ENCODE measurements at places on chromosomes 6 and 20.
A peak's percentile ranks its signal among the peaks of the same experiment; 100 is the strongest.

GRCh38 chr6:43435682-43436437 is 8.5 kb downstream of the ABCC10 start:
- no peak for DNase-seq

- no peak for DNase-seq
Measured at GRCh38 chr6:169701311-169701953, 397 bp downstream of the WDR27 start.

DNA sequence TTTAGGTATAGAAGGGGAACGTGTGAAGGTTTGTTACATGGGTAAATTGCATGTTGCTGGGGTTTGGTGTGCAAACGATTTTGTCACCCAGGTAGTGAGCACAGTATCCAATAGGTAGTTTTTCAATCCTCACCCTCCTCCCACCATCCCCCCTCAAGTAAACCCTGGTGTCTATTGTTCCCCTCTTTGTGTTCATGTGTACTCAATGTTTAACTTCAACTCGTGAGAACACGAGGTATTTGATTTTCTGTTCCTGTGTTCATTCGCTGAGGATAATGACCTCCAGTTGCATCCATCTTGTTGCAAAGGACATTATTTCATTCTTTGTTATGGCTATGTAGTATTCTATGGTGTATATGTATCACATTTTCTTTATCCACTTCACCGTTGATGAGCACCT is 11.6 kb upstream of the VNN1 start:
- no peak for DNase-seq

- DNase-seq, result no peak
Measured at GRCh38 chr6:35312076-35312800, 14.6 kb downstream of the DEF6 start.

DNA sequence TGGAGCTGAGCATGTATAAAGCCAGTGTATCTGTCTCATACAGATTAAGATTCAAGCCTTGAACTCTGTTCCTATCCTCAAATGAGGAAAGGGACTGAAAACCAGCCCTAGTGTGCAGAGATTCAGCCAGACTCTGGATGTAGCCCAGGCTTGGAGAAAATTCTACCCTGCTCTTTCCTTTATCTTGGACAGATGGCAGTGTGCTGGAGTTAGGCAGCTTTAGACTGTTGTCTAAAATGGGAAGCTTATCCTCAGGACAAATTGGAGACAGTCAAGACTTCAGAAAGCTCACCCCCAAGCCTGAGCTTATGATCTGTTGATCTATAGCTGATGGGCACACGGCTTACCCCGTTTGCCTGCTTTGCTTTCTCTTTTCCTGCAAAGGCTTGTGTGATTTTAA is 1057.6 kb downstream of the KIF16B start:
- DNase-seq, result no peak

- no peak for DNase-seq
Measured at GRCh38 chr6:18820725-18821124, 433.6 kb downstream of the RNF144B start.

- no peak for DNase-seq
Measured at GRCh38 chr6:114075300-114075699, 104.4 kb upstream of the HDAC2 start.

DNA sequence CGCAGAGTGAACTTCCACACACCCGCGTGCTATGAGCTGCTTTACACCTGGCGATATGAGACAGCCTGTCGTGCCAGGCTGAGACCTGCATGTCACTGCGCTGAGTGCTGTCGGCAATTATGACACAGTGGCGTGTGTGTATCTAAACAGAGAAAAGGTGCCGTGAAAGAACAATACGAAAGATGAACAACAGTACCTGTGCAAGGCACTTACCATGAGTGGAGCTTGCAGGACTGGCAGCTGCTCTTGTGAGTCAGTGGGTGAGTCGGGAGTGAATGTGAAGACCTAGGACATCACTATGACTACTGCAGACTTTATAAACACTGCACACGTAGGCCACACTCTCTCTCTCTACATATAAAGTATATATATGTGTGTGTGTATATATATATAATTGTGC is 68.5 kb upstream of the DUSP22 start:
- DNase-seq, result no peak

DNA sequence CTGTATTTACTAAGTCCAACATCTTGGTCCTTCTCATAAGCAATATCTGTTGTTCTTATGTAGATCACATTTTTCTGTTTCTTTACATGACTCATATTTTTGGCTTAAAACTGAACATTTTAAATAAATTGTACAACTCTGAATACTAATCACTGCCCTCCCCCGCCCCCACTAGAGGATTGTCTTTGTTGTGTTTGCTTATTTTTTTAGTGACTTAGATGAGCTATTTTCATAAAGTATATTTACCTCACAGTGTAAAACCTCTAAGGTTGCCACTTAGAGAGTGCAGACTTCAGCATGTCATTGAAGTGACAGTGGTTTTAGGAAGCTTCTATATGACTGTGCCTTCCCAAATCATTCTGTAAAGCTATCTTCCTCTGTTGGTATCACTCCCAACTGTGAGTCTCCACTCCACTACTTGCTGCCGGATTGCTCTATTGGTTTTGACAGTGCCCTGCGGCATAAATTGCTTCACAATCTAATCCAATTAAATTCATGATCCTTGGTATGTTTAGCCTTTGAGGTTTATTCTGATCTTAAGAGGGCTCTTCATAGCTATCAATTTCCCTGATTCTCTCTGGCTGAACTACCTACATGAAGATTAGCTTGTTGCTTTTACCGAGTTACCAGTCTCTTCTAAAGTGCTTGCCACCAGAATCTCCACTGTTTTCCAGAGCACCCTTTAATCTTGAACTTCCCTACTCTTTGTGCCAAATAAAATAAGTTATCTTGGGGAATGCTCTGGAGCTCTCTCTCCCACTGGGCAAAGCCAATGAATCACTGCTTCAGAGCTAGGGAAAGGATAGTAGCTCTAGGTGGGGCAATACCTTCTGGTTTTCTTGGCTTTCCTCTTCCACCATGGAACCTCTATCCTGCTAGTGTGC is 33.0 kb downstream of the SPTLC3 start:
- no peak for DNase-seq

DNA sequence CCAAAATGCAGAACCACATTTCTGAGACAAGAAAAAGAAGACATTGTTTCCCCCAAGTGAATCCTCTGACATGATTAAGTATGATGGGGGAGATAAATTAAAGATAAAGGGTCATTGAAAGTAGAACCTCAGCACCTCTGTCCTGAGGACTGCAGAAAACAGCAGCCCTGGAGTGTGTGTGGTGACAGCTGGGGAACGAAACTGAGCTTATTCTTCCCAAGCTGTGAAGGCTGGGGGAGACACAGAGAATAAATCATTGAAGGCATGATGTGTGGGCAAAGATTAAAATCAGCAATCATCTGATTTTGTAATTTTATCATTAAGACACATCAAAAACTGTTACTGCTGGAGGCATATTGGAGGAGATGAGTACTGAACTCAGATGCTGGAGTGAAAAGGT is 67.5 kb upstream of the GPR6 start:
- DNase-seq, result no peak

DNA sequence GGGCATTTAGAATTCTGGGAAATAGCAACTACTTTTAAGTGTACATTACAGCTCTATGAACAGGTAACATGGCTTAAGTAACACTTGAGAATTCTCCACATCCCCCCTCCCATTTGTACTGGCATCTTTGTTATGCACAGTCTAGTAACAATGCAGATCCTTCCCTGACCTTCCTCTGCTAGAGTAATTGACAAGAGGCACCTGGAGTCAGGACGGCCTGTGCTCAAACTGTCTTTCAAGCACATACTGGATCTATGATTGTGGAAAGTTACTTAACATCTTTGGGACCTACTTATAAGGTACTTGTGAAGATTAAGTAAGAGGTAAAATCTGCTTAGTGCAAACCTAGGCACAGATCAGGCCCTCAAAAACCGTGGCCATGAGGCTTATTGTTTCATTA is 21.9 kb upstream of the GSTA3 start:
- DNase-seq, result no peak

- DNase-seq, result no peak
Measured at GRCh38 chr6:157609117-157609516, 213.9 kb upstream of the SNX9 start.

- DNase-seq, result no peak
Measured at GRCh38 chr20:16520154-16520553, 53.1 kb downstream of the KIF16B start.

DNA sequence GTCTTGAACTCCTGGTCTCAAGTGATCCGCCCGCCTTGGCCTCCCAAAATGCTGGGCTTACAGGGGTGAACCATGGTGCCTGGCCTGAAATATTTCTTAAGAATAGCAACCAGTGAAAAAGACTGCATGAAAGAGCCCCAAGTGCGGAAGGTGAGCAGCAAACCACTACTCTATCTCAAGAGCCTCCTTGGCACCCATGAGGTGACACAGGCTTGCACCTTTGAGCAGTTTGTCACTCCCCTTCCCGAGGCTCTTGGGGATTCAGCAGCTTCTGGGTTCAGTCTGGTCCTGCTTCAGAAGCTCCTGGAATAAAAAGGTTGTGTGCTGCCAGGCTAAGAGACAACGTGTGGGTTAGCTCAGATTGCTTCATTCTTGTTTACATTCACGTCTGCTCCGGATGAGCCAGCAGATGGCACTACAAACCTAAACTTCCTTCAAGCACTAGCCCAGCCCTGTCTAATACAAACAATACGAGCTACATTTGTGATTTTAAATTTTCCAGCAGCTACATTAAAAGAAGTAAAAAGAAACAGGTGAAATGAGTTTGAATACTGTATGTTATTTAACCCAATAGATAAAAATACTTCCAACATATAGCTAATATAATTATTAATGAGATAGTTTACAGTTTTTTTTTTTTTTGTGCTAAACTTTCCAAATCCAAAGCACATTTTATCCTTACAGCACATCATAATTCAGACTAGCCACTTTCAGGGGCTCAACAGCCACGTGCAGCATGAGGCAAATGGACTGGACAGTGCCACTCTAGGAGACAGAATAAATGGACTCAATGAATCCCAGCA is 46.2 kb downstream of the GJA10 start:
- DNase-seq, result peak; percentile 51

GRCh38 chr6:11732036-11732631 is 46.5 kb downstream of the ADTRP start:
- DNase-seq, result no peak

DNA sequence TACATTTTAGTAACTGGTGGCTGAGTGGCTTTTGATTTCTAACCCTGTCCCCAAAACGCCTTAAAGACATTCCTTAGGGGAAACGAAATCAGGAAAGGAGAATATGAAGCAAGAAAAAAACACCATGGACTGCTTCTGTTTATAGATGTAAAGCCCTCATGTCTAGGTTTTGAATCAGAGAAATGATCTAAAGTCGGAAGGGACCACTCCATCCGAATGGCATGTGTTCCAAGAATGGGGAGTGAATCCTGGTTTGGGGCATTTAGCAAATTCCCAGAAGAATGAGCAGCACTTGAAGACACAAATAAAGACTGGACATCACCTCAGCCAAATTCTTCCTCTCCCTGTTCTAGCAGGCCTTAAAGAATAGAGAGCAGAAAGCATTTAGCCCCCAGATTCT is 65.6 kb downstream of the CAP2 start:
- DNase-seq, result no peak

DNA sequence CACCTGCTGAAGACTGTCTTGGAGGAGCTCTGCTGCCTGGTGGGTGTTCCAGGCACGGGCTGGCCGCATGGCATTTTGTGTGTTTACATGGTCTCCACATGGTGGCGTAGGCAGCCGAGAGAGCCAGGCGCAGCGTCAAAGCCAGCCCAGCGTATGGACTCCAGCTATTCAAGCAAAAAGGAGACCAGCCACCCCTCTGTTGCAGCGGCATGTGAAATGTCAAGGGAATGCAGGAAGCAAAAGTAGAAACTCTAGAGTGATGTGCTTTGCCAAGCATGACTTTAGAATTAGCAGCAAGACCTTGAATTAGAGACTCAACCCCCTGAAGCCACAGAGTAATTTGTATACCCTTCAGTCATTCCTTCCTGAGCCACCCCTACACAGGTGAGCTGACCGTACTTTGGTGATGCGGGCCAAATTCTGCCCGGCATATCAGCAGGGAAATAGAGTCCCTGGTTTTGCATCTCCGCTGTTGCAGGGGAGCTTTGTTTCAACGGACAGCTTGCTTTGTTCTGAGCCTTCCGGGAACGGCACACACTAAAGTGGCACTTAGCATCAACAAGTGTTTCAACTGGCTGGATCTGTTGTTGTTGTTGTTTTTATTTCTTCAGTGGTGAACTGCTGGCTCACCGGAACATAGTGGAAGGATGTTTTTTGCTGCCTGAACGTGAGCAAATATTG is 48.5 kb downstream of the FNDC1 start:
- no peak for DNase-seq

- no peak for DNase-seq
Measured at GRCh38 chr6:136608991-136609390, 58.8 kb upstream of the MAP7 start.

DNA sequence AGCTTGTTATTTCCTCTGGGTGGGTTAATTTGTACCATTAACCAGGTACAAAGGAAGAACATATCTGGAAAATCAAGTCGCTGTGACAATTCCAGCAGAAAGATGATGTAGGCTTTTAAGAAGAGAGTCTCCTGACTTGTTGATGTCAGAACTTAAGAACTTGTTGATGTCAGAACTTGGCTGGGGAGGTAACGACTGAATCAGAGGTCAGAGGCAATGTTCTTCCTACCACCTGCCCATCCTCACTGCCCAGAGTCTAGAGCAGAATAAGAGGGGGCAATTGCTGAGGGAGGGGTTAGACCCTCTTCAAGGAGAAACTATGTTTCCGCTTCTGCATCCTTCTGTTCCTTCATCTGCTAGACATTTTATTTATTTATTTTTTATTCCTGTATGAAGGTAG is 18.9 kb downstream of the MLIP start:
- no peak for DNase-seq

- DNase-seq, result no peak
Measured at GRCh38 chr6:123635567-123635966, 1.2 kb downstream of the TRDN start.

DNA sequence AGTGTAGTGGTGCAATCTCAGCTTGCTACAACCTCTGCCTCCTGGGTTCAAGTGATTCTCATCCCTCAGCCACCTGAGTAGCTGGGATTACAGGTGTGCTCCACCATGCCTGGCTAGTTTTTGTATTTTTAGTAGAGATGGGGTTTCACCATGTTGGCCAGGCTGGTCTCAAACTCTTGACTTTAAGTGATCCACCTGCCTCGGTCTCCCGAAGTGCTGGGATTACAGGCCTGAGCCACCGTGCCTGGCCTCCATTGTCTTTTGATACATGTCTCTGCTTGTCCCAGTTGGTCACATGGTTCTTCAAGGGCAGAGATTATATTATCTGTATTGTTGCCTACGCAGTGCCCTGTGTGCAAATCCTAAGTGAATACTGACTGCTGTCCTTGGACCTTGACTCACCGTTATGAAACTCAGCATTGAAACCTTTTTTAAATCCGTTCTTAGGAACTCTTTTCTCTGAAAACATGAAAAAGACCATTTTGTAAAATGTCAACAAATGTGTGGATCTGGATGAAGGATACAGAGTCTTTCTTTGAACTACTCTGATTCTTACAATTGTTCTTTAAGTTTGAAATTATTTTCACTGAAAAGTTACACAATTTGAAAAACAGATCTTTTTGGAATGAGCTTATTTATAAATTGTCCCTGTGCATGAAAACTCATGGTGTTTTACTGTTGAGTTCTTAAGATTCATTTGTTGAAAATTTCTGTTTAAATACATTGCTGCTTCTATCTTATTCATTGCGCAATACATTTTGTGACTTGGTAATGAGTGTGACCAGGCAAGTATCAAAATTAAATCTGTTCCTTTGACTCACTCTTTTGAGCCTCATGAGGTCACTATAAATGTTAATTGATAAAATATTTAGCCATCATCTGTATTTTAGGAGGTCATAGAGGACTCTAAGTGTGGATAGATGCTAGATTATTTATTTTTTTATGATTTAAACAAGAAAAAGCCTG is 293.5 kb downstream of the UTRN start:
- no peak for DNase-seq

- DNase-seq, result no peak
Measured at GRCh38 chr6:30818391-30818841, 65.9 kb upstream of the DDR1 start.
